ENCODE measurements at places on chromosomes 13 and 19.

DNA sequence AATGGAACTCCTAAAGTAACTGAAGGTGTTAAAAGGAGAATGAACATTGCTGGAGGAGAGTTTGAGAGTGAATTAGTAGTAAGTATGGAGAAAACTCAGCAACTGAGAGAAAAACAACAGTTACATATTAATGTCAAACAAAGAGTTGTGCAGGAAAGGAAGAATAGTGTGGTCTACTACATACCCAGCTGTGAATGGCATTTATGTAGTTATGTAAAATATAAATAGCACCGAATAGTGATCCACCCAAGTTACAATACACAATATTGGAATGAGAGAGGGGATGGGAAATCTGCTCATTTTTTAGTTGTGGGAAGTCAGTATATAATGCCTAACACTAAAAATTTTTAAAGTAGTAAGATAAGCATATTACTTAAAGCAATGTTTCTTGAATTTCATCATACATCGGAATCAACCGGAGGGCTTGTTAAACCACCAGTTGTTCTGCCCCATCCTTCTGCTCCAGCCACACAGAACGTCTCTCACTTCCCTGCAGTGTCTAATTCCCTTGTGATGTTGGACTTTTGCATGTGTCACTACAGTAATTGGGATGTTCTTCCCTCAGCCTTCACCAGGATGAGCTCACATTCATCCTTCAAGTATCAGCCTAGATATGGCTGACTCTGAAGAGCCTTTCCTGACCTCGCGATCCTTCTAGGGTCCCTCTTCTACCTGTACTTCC is 11.5 kb downstream of the CCDC70 start:
- no peak for DNase-seq

DNA sequence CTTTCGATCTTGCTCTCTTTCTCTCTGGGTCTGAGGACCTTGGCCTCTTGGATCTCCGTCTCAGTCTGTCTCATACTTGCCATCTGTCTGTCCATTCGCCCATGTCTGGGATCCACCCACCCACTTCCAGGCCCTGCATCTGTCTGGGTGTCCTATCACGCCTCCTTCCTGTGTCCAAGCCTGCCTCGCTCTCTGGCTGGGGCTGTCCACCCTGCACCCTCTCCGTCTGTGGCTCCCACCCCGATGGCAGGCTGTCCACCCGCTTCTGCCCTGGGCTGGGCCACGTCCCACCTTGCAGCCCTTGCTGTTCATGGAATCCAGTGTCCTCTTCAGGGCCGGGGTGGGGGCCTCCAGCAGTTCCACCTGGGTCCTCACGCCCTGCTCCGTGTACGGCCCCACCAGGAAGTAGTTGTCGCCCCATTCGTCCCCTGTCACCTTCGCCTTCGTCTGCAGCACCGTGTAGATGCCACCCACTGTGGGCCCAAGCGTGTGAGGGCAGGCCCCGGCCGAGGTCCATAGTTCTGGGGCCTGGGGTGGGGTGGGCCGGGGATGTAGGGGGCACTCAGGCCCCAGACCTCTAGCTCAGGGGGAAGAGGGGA is 2.0 kb downstream of the GYS1 start:
- DNase-seq, result no peak

- DNase-seq, result no peak
Measured at GRCh38 chr13:99396446-99396845, 89.2 kb upstream of the GPR183 start.

GRCh38 chr13:76425935-76426334 is 460.3 kb downstream of the KCTD12 start:
- no peak for DNase-seq

DNA sequence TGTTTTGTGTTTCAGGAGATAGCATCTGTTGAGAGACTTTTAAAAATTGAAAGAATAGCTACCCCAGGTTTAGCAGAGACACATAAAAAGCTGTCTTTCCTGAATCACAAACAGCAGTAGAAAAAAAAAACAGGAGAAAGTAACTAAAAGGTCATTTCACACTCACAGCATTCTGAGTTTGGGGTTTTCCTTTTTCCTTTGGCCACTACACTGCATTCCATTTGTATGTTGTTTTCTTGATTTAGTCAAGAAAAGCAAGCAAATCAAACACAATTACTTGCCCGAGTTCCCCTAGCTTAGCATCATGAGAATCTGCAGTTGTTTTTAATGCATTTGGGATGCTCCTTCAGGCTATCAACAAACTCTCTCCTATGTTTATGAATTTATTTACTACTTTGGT is 161.0 kb downstream of the KCTD12 start:
- no peak for DNase-seq

GRCh38 chr13:113305208-113305607 is 8.2 kb downstream of the LAMP1 start:
- no peak for DNase-seq

- DNase-seq, result peak; percentile 68
Measured at GRCh38 chr19:6021878-6022569, 44.1 kb upstream of the RANBP3 start.

DNA sequence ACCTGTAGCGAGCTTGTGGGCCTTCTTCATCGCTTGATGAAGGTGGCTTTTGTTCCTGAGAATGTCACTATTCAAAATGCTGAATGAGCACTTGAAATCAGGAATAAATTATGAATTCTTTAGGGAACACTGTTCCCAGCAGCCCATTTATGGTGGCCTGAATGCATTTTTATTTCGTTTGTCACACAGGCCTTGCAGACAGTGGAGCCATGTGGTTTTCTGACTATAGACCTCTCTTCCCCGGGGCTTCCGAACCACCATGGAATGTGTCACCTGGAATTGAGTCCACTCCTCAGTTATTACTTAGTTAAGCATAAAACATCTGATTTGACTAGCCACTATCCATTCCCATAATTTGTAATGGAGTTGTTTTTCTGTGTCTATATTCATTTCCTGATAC is 396.9 kb downstream of the IRS2 start:
- no peak for DNase-seq

- DNase-seq, result no peak
Measured at GRCh38 chr13:18996221-18996620, 185.4 kb downstream of the TUBA3C start.

- DNase-seq, result no peak
Measured at GRCh38 chr13:33611121-33611805, 206.7 kb upstream of the RFC3 start.

GRCh38 chr13:45411221-45411620 is 7.0 kb downstream of the SLC25A30 start:
- DNase-seq, result no peak

DNA sequence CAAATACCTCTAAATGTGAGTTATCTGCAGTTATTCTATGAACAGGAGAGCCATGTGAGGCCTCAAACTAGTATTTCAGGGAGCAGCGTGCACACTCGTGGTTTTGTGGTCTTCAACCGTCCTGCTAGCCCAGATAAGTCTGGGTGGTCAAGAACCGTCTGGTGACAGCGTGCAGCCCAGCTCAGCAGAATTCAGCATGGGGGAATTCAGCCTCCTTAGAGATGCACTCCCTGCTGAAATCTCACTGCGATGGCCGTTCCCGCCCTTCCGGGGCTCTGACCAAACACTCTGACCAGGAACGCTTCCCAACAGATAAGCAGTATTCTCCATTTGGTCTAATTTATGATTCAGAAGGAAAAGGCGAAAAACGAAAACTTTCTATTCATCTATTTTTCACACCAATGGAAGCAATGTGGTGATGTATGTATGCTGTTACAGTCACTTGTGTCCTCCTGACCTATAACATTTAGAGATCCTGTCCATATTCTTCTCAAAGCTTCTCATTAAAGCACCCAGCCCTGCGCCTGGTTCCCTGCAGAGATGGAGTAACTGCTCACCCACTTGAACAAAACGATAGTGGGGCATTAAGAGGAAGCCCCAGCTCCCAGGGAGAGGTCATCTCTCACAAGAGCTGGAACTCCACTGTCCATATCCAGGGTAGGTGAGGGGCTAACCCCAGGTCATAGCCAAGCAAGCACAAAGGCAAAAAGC is 2.9 kb downstream of the ANKRD27 start:
- DNase-seq, result no peak

DNA sequence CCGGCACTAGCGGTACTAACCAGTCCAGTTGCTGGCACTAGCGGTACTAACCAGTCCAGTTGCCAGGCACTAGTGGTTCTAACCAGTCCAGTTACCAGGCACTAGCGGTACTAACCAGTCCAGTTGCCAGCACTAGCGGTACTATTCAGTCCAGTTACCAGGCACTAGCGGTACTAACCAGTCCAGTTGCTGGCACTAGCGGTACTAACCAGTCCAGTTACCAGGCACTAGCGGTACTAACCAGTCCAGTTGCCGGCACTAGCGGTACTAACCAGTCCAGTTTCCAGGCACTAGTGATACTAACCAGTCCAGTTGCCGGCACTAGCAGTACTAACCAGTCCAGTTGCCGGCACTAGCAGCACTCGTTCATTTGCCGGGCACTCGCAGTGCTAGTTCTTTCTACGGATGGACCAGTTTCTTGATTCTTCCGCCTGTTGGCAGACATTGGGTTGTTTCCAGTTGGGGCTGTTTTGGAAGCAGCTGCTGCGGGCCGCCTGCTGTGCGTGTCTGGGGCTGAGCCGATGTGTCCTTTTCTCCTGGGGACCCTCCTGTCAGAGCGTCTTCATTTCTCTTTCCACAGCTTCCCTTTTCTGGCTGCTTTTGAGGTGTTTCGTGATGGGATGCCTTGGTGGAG is 123.4 kb upstream of the MCF2L start:
- no peak for DNase-seq

- DNase-seq, result no peak
Measured at GRCh38 chr19:7504684-7505083, 11.2 kb upstream of the ZNF358 start.

DNA sequence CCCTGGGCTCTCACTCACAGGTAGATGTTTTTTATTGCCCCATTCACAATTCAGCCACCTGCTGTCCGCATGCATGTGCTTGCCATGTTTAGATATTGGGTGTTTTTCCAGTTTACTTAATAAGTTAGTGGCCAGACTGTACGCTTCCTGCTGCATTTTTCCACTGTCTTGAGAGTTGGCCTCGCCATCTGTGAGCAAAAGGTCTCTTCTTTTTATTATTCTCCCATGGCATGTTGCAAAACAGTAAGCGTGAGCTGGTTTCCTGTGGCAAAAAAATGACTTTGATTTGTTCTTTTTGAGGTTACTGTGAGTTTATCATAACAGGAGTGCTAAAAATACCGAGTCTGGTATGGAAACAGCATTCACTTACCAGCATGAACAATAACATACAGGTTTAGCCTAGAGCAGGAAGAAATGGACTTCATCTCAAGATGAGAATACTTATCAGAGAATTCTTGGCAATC is 46.0 kb downstream of the SAE1 start:
- peak; percentile 78 for DNase-seq

DNA sequence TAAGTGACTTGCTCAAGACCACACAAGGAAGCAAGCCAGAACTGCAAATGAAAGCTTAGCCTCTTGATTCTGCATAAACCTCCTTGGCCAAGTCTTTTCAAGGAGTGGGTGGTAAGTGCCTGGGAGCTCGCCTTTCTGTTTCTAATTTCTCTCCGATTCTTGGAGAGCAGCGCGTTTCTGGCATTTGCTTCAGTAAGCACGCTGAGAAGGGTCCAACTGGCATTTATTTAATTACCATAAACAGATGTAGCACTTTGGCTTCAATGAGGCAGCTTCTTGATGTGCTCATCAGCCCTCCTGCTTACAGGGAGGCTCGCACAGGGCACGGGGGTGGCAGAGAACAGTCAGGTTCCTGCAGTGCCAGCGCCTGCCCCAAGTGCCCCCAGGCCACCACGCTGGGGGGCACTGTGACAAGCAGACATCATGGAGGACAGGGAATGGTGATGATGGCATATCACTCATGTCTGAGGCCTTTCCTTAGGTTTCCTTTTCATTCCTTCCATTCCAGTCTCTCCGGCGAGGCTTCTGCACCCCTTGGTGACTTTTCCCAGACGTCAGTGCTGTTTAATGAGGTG is 13.3 kb downstream of the SIAH3 start:
- no peak for DNase-seq

DNA sequence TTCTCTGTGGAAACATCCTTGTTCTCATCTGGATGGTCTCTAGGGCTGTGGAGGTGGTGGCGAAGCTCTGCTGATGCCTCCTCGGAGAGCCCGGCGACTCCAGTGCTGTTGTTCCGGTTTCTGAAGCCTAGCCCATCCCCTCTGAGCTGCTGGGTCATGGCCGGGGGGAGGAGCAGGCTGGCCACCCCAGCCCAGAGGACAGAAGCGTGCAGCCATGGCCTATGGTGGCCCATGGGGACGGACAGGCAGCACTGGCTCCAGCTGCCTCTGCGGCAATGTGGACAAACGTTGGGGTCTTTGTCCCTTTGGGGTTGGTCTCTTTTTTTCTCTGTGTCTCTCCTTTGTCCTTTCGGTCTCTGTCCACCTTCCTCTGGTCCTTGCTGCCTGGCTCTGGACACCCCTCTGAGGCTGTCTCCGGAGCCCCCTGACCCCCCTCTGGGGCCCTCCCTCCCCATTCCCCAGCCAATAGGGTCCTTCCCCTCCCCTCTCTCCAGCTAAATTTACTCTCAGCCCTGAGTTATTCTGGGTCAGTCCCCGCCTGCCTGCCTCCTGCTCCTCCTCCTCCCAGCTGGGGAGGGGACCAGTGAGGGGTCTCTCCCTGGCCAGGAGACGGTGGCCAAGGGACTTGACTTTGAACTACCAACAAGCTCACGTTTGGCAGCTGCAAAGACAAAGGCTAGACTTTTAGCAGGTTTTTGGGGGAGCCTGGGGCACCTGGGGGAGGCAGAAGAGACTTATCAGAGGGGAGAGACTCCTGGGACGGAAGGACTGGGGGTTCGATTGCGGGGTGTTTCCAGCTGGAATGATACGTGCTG is at the start of gene HRC:
Gene HRC, minus strand, starts transcription at position 392 of the 815 bp plus-strand sequence. Its CDS starts 159 bp downstream, at position 233.
- DNase-seq, result no peak

DNA sequence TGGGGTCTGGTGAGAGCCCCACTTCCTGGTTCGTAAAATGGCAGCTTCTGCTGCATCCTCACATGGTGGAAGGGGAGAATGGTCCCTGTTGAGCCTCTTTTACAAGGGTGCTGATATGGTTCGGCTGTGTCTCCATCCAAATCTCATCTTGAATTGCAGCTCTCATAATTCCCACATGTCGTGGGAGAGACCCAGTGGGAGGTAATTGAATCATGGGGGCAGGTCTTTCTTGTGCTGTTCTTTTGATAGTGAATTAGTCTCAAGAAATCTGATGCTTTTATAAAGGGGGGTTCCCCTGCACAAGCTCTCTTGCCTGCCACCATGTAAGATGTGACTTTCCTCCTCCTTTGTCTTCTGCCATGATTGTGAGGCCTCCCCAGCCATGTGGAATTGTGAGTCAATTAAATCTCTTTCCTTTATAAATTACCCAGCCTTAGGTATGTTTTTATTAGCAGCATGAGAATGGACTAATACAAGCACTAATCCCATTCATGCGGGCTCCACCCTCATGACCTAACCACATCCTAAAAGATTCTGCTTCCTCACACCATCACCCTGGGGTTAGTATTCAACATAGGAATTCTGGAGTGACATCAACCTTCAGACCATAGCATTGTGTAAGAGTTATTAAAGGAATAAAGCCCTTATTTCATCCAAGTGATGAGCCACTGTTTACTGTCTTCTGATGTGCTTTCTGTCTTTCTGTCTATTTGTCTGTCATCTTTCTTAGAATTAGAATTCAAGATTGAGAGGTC is 159.0 kb upstream of the IRS2 start:
- no peak for DNase-seq
